ENCODE measurements at places on chromosomes 6 and 20.

DNA sequence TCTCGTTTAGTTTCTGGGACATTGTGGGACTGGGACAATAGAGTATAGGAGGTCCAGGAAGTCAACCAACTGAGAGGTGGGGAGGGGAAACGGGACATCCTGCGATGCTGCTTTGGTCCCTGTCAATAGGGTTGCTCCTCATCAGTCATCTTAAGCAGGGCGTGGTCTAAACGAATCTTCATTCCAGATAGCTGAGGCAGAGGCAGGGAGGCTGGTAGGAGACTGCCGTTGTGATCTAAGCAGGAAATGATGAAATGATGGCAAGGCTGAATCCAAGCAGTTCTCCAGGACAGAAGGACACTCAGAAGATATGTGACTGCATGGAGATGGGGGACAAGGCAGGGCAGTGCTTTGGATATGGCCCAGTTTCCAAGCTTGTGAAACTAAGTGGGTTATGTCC is 953.4 kb downstream of the KIF16B start:
- no peak for DNase-seq

DNA sequence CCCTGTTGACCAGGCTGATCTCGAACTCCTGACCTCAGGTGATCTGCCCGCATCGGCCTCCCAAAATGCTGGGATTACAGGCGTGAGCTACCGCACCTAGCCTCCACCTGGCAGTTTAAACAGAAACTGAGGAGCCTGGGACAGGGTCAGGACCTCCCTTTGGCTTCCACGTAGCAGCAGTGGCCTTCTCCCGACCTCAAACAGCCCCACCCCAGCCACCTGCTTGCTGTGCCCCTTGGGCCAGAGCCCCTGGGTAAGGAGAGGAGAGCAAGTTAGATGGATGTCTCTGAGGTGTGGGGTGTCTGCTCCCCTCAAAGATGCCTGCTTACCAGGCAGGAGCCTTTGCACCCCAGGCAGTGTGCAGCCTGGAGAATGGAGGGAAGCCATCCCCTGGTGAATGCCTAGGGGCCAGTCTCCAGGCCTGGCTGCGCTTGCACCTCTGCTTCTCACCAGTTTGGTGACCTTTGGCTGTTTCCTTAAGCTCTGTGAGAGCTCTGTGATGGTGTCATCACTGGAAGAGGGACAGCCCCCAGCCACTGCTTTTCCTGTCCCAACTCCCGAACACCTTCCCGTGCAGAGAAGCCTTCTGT is 42.1 kb upstream of the MDFI start:
- no peak for DNase-seq

- no peak for DNase-seq
These were observed 210.9 kb downstream of the TFAP2B start for GRCh38 chr6:51029561-51029960.

GRCh38 chr6:16474772-16475493 is 236.5 kb downstream of the GMPR start:
- DNase-seq, result no peak
